ENCODE measurements at places on chromosomes 12 and 14. TPM values are rescaled to one million over a fixed set of nuclear protein-coding genes. Genes with fewer than 3 reads are reported as not detected.

GRCh38 chr12:116336542-116337065 lies 59.1 kb upstream of the MED13L start:
- DNase-seq, result no peak

DNA sequence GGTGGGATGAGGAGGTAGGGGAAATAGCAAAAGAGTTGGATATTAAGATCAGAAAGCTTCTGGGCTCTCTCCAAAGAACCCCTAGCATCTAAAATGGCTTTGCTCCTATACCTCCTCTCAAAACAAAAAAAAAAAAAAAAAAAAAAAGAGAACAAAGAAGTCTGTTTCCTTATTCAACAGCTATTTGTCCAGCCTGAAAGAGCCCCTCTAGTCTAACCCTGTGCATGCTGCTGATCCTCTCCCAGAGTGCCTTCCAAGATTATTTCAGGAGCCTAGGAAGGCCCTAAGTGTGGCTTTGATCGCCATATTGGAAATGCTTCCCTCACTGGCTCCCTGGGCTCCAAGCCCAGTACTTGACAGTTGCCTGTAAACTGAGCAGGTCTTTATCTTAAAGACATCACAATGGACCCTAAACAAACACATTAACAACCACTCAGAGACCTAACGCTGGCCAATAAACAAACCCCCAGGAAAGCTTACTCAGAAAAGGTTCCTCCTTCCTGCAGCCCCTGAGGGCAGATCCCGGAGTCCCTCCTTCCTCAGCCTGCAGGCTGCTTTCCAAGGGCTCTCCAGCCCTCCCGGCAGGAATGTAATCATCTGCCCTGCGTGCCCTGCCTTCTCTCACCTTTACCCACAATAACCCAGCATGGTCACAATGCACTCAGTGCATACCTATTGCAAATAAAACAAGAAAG lies 17.4 kb upstream of the COL2A1 start:
- no peak for DNase-seq

- no peak for DNase-seq
Measured at GRCh38 chr12:95151821-95152220, 65.4 kb downstream of the FGD6 start.

GRCh38 chr14:101573289-101573688 lies 12.0 kb downstream of the DIO3 start:
- no peak for DNase-seq

GRCh38 chr14:36807727-36808126 lies 146.1 kb downstream of the PAX9 start:
- DNase-seq, result no peak

- DNase-seq, result no peak
Measured at GRCh38 chr12:55727643-55728185, 1.1 kb downstream of the CD63 start.

- DNase-seq, result no peak
Measured at GRCh38 chr14:92549859-92550230, 36.3 kb downstream of the RIN3 start.

PLA2G1B gene
- polyA plus RNA-seq, result 0.41 TPM

RNASE2 gene
- polyA plus RNA-seq, result 1.3 TPM

CRADD gene
- 12.3 TPM for polyA plus RNA-seq

NID2 gene
- polyA plus RNA-seq, result 91.7 TPM

MYRFL gene
- 1.7 TPM for polyA plus RNA-seq

RERG gene
- polyA plus RNA-seq, result 31.1 TPM

TEX52 gene
- polyA plus RNA-seq, result 3.9 TPM

ATL1 gene
- 9.3 TPM for polyA plus RNA-seq

P2RX2 gene
- 1.8 TPM for polyA plus RNA-seq

CDK4 gene
- 266 TPM for polyA plus RNA-seq

All from renal pelvis (tissue), 12 donors.